ENCODE measurements at places on chromosomes 3 and 15.
A peak's percentile ranks its signal among the peaks of the same experiment; 100 is the strongest.

DNA sequence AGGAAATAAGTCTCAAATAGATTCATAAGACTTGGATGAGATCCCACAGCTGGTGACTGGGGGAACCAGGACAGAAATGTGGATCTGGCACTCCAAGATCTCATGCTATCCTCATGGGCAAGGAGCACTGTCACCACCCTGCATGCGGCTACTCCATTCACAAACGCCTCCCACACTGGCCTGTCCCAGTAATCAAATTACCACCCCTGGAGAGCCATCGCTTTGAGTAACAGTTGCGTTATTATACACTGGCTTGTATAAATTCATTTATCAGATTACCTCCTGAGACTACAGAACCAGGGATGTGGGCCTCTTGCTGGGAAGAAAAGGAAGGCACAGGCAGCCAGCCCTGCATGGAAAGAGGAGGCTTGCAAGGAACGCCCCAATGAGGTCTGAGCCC, 27.9 kb upstream of the SLC25A36 start:
- no peak for DNase-seq

DNA sequence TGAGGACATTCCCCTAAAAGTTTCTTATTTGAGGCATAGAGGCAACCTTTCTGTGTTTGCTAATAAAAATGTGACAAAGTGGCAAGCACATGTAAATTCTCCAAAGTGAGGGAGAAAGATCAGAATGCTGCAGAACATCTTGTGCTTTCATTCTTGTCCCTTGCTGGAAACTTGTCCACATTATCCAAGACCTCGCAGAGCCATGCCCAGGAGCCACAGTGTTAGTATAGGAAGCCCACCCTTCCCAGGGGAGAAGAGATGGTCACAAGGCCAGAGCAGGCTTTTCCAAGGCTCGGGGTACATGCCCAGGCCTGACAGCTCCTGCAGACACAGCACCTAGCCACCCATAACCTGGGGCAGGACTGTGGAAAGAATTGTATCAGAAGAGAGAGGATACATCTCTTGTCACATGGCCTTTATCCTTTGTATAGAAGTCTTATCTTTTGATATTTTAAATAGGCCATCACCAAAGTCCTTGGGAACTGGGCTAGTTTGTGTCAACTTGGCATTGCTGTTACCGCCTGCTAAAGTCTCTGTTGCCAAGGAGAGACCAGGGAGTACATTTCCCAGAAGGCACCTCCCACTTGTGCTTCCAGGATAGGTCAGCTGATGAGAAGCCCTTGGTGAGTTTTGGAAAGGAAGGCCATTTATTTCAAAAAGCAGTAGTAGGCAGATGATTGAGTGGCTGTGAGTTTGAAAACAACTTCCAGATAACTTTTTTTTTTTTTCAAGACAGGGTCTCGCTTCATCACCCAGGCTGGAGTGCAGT, 10.5 kb downstream of the DLEC1 start:
- DNase-seq, result no peak

- no peak for DNase-seq
These were observed 69.4 kb downstream of the EXOG start for GRCh38 chr3:38565339-38566214.

- no peak for DNase-seq
These were observed 37.5 kb downstream of the CHAC1 start for GRCh38 chr15:40990789-40991188.

DNA sequence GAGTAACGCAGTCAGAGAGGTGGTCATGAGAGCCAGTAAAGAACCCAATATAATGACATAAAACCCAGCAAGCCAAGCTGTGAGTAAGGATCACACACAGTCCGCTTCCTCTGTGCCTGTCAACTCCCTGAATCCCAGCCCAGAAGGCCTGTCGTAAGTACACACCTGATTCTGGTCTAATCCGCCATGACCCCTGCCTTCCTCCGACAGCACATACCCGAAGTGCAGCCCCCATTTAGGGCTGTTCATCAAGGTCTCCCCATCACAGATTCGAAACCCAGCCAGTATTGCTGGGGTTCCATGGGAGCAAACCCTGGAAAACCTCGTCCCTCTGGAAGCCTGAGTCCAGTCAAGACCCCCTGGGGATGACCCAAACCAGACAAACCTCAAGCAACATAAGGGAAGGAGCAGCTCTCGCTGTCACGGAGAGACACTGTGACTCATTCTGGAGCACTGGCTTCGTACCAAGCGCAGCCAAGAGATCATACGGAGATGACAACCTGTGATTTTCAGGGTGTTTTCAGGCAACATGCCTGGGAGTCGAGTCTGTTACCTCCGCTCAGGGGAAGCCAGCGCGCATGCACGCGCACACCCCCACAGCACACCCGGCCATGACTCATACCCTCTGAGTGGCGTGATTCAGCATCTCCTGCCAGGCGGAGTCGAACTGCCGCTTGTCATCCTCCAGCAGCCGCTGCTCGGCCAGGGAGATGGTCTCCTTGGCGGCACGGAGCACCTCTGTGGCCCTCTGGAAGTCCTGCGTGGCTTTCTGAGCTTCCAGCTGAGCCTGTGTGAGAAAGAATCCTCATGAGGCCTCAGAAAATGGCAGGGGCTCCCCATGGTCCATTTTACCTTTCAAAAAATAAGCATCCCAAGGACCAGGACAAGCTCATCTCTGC, 63.0 kb downstream of the SH3BP5 start:
- peak; percentile 77 for DNase-seq

- no peak for DNase-seq
These were observed 61.4 kb downstream of the TM2D3 start for GRCh38 chr15:101590785-101591184.

- no peak for DNase-seq
These were observed 180.9 kb downstream of the SUCNR1 start for GRCh38 chr3:152054315-152054714.

- no peak for DNase-seq
These were observed 206.0 kb upstream of the WNT5A start for GRCh38 chr3:55692957-55693558.

DNA sequence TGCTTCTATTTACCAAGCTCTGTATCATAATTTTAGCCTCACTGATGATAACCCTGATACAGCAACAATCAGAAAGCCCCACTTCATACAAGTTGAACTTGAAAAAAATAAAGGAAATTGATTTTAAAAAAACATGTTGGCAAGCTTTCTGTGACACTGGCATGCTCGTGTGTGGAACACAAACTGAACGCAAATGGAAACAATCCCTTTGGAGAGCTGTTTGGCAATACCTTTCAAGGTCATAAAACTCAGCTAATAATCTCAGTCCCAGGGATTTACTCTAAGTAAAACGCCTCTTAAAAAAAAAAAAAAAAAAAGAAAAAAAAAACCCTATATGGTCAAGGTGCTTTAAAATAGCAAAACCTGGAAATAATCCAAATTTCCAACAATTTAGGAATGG, 166.7 kb upstream of the BCL6 start:
- no peak for DNase-seq

DNA sequence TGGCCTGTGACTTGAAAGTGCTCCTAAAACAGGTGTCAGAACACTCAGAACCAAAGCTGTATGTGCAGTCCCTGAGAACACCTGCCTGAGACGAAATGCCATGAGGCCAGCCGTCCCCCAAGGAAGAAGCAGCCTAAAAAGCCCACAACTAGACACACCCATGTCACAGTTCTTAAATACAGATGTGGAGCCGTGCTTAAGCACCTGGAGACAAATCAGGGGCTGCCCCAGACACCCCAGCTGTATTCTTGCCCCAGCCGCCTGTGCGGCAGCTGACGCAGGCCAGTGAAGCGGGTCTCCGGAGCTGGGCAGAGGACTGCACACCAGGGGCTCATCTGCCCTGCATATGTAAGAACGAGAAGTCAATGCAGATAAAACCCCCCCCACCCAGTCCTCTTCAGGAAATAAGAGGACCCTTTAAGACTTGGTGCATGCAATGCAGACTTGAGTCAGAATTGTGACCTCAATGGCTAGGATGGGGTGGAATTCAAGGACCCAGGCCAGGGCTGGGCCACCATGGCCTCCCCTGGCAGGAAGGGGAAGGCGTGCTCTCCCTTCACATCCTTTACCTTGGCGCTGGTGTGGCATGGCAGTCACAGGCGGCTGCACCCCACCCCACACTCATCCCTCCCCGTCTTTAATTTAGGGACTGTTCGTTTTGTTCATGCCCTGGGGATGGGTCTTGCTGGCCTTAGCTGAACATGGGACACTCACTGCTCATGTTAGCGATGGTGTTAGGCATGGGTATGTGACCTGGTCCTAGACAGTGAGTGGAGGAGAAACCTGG, 27.7 kb upstream of the PLXNA1 start:
- no peak for DNase-seq

- no peak for DNase-seq
These were observed 365.5 kb downstream of the GBE1 start for GRCh38 chr3:81395739-81396513.

GRCh38 chr3:54243056-54243931, 120.9 kb downstream of the CACNA2D3 start:
- peak; percentile 2 for DNase-seq

GRCh38 chr3:29370476-29371420, 89.9 kb downstream of the RBMS3 start:
- no peak for DNase-seq

Data from AG09319 (cell line).